ENCODE measurements at places on chromosomes 11 and 22.

DNA sequence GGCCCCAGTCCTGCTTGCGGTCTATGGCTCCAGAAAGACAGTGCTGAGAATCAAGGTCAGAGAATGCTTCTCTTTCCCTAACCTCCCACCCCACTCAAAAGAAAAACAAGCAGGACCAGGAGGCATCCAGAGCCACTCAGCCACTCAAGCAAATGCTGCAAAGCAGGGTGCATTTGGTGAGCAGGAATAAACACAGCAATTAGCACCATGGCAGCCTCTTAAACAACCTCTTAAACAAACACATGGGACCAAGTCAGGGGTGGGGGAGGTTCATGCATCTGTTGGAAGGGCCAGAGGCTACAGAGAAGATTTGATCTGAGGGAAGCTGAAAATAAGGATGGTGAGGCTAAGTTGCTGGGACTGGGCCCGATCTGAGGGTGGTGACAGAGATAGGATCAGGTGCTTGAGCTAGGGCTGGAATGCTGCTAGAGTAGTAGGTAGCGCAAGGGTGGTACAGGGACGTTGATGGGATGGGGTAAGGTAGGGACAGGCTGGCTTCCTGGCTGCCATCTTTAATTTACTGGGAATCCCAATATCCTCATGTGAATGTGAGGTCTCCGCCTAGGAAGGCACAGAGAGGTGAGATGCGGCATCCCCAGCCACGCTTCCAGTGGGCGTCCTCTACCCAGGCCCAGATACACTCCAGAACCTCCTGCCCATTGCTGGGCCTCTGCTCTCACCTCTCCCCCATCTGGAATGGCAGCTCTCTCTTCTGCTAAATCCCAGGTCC lies 26.6 kb upstream of the LMO1 start:
- ATAC-seq, result no peak

- ATAC-seq, result no peak
Measured at GRCh38 chr11:122235615-122236014, 119.6 kb upstream of the BLID start.

GRCh38 chr22:39356464-39356863 lies 6.7 kb downstream of the SYNGR1 start:
- ATAC-seq, result no peak

- no peak for ATAC-seq
Measured at GRCh38 chr11:33553486-33553885, 147.1 kb downstream of the C11orf91 start.

DNA sequence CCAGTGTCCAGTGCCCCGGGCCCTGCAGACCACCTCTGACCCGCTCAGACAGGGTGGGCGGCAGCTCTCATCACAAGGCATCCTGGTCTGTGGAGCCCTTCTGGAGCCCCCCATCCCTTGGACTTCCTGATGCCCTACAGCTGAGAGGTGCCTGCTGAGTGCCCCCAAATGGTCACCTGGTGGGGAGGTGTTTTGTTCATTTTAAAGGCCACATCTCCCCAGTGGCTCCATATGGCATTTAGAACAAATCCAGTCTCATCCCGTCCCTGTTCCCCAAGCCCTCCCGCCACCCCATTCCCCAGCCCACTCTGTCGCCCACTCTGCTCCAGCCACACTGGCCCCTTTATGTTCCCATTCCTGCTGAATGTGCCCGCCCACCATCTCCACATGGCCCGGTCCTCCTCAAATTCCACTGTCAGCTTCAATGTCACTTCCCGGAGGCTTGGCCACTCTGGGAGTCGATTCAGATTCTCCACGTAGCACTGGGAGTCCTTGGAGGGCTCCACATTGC lies 32.8 kb downstream of the OSBPL5 start:
- no peak for ATAC-seq

DNA sequence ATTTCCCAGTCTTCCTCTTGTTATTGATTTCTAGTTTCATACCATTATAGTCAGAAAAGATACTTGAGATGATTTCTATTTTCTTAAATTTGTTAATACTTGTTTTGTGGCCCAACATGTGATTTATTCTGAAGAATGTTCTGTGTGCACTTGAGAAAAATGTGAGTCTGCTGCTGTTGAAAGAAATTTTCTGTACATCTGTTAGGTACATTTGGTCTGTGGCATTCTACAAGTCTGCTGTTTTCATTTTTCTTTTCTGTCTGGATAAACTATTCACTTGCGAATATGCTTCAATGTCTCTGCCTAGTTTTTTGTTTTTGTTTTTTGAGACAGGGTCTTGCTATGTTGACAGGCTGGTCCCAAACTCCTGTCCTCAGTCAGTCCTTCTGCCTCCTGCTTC lies 26.4 kb upstream of the LUZP2 start:
- ATAC-seq, result no peak

- ATAC-seq, result no peak
Measured at GRCh38 chr11:12884751-12885318, 124.3 kb upstream of the RASSF10 start.

DNA sequence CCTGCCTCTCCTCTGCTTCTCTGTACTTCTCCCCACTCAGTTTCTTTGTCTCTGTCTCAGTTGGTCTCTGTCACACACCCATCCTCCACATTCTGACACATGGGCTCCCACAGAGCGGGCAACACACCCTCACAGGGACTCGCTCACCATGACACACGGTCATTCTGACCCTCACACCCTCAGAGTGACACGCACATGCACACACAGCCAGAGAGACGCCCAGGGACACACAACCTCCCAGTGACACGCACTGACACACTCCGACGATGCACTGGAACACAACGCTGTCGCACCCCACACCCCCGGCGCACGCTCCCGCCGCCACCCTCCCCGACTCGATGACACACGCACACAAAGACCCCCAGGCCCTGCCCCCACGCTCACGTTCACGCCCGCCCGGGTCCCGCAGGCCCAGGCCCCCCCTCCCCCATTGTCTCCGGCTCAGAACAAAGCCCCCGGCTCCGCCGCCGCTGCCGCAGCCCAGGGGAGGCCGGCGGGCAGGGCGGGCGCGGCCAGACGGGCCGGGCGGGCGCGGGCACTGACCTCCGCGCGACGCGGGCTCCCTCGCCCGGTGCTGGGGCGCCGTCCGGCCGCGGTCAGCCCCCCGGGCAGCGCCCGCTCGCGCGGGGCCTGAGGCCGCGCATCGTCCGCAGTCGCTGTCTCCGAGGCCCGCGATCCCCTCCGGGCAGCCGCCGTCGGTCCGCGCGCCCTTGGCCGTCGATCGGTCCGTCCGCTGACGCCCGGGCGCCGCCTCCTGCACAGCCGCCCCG lies 404 bp downstream of the DCHS1 start:
- peak; percentile 39 for ATAC-seq

- no peak for ATAC-seq
Measured at GRCh38 chr11:116882386-116882785, 45.0 kb upstream of the APOA1 start.

GRCh38 chr11:117011541-117011898 lies 86.7 kb downstream of the SIK3 start:
- no peak for ATAC-seq

- ATAC-seq, result no peak
Measured at GRCh38 chr11:70642266-70642665, 243.9 kb downstream of the CTTN start.

GRCh38 chr11:74971424-74971823 lies 17.3 kb upstream of the NEU3 start:
- no peak for ATAC-seq

Measured in stimulated activated memory B cell treated with anti-CD40 and anti-IgM and Interleukin-4, amounts not matched to agents 10 μg/mL and 1 μg/mL and 100 μg/mL, for 72 hours (primary cell).